Dorsolateral prefrontal cortex (tissue), 122 donors: ENCODE measurements at places on chromosomes 1 and 21. TPM values are rescaled to one million over a fixed set of nuclear protein-coding genes. Genes with fewer than 3 reads are reported as not detected.

The CELA2B gene
- total RNA-seq: not detected

The KIRREL1 gene
- 3.0 TPM for total RNA-seq

The LRRC3 gene
- 0.35 TPM for total RNA-seq

The ASTN1 gene
- total RNA-seq: 118 TPM

The TNFRSF4 gene
- 0.88 TPM for total RNA-seq

The TTC39A gene
- 10.5 TPM for total RNA-seq

The ADAMTS1 gene
- 31.6 TPM for total RNA-seq

The KLHDC8A gene
- 8.5 TPM for total RNA-seq

The CRNN gene
- not detected for total RNA-seq

The LRRC7 gene
- total RNA-seq: 124 TPM

The C1orf226 gene
- 2.5 TPM for total RNA-seq

The LHX8 gene
- not detected for total RNA-seq

The MANEAL gene
- 23.6 TPM for total RNA-seq

The KPRP gene
- not detected for total RNA-seq

The RNU1-3 gene
- total RNA-seq: 8,344 TPM

The TFF3 gene
- not detected for total RNA-seq

The AHCYL1 gene
- 326 TPM for total RNA-seq

The HSD3B2 gene
- not detected for total RNA-seq

The GPR37L1 gene
- total RNA-seq: 58.3 TPM

The HNRNPU gene
- total RNA-seq: 300 TPM

The IGSF5 gene
- 1.4 TPM for total RNA-seq

The KCNJ10 gene
- total RNA-seq: 128 TPM

The NBPF4 gene
- total RNA-seq: not detected

The GPR25 gene
- not detected for total RNA-seq

The SLC2A1 gene
- 90.8 TPM for total RNA-seq

The KRTAP19-1 gene
- total RNA-seq: not detected

The LCE2D gene
- not detected for total RNA-seq

The PTPRF gene
- total RNA-seq: 172 TPM

The S100A7 gene
- not detected for total RNA-seq

The CD52 gene
- total RNA-seq: not detected

The PAPPA2 gene
- total RNA-seq: 3.4 TPM

The ERG gene
- total RNA-seq: 14.5 TPM

The FNDC7 gene
- 0.15 TPM for total RNA-seq

The GRIK1 gene
- 15.3 TPM for total RNA-seq

The HSPA13 gene
- total RNA-seq: 53.1 TPM

The CASQ2 gene
- total RNA-seq: 2.0 TPM
